Fibroblast of skin of abdomen (primary cell): ENCODE measurements at places on chromosomes 5 and 9.

DNA sequence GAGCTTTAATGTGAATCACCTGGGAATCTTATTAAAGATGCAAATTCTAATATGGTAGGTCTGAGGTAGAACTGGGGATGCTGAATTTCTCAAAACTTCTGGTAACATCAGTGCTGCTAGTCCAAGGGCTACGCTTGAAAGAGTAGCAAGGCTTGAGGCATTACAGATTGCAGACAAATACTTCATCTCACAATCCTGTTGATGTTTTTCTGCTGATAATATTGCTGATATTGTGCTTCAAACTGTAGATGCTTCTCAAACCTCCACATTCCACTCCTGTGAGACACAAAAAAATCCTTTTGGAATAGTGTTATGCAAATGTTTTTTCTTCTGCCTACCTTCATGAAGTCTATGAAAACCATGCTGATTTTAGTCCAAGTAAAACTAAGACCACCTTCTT, 139.5 kb downstream of the SAXO1 start:
- DNase-seq = no peak

DNA sequence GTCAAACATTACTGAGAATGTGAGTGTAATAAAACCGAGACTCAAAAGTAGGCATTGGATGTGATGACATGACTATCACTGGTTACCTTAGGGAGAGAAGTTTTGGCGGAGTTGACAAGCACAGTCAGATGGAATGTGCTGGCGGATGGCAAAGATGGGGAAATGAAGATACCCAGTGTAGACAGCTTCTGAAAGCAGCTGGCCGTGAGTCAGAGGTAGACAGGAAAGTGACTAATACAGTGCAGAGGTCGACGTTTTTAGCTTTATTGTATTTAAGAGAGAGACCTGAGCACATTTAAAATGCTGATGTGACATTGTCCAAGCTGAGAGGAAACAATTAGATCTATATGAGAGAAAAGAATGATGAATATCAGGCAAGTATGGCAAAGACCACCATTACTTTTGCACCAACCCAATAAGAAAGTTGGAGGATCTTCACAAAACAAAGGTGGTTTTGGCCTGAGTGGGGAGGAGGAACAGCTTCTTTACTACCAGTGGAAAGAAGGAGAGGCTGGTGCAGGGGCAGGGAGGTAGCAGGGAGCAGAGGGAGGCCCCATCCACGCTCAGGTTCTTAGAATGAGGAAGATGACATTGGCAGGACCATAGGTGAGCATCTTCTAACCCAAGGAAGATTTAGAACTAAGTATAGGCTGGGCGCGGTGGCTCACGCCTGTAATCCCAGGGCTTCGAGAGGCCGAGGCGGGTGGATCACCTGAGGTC, 36.7 kb upstream of the KCNIP1 start:
- peak; percentile 90 for DNase-seq

- peak; percentile 17 for DNase-seq
These were observed 36.1 kb upstream of the KIF4B start for GRCh38 chr5:154977409-154977808.

DNA sequence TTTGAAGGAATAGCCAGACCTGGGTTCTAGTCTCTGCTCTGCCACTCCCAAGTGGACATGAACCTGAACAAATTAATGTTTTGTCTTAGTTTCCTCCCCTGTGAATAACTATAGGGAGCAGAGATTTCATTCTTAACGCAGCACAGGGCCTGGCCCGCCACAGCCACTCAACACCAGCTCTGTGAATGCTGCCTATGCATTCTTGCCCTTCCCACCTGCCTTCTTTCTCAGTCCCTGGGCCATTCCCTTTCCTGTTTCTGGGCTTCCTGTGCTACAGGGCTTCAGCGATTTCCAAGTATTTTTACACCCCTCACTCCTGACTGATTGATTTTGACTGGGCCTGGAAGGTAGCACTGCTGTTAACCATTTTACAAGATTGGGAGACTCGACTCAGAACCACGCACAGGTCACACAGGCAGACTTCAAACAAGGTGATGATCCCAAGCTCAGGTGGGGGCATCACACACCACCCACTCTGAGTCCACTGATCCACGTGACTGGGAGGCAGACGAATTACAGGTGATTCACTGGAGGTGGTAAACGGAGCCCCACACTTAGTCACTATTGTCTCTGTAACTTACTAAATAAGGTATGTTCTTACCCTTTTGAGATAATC, 21.4 kb downstream of the PTPN3 start:
- no peak for DNase-seq

DNA sequence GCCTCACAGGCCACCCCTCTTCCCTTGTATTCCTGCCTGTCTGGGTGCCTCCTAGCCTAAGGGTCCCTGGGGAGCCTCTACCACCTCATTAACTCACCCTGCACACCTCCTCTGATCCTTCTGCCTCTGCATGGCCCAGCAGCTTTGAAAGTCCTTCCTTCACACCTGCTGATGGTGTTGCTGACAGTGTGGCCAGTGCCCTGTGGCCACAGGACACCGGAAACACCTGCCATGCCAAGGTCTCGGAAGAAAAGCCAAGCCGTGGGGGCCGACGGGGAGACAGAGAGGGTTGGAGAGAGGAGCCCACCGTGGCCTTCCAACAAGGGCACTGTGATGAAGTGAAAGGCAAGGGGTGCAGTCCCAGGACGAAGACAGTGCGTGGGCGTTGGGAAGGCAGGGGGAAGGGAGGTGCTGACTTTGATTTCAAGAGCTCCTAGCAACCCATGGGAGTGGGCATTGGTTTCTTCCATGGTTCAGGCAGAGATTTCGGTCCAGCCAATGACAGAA, 4.1 kb downstream of the BTNL9 start:
- DNase-seq = no peak

- DNase-seq = peak; percentile 82
These were observed 70.2 kb upstream of the AGXT2 start for GRCh38 chr5:35117967-35118366.

- DNase-seq = no peak
These were observed 23.4 kb downstream of the LSM11 start for GRCh38 chr5:157766902-157767301.

GRCh38 chr9:102225841-102226441, 487.5 kb upstream of the GRIN3A start:
- DNase-seq = no peak

GRCh38 chr9:73270967-73271721, 119.5 kb downstream of the ANXA1 start:
- peak; percentile 81 for DNase-seq

DNA sequence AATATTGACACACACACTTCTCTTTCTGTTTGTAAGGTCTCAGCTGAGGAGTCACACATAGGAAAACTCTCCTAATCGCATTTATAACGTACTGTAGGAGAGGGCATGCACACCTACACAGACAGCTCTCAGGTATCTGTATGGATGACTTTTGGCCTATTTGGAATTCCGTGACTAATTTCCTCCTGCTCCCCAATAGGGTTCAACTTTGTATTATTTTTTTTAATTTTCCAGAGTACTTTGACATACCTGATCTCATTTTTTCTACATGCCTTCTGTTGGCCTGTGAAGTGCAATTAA, 195.9 kb downstream of the ARHGAP26 start:
- DNase-seq = no peak

DNA sequence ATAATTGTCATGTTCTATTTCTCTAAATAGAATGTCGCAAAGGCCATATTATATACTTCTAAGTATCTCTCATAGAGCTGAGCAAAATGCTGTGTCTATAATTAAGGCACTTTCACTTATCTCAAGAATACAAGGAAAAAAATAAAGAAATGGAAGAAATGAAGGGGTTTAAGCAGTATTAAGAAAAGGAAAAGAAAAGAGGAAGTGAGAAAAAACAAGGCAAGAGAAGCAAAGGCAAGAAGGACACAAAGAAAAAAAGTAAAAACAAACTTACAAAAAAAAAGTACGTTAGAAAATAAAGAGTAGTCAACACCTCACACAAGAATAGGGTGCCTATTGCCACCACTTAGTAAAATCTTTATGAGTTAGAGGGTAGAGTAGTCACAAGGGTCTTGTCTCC, 506.2 kb downstream of the GABRG2 start:
- DNase-seq = no peak

GRCh38 chr5:91219091-91219802, 163.9 kb downstream of the ARRDC3 start:
- peak; percentile 50 for DNase-seq

DNA sequence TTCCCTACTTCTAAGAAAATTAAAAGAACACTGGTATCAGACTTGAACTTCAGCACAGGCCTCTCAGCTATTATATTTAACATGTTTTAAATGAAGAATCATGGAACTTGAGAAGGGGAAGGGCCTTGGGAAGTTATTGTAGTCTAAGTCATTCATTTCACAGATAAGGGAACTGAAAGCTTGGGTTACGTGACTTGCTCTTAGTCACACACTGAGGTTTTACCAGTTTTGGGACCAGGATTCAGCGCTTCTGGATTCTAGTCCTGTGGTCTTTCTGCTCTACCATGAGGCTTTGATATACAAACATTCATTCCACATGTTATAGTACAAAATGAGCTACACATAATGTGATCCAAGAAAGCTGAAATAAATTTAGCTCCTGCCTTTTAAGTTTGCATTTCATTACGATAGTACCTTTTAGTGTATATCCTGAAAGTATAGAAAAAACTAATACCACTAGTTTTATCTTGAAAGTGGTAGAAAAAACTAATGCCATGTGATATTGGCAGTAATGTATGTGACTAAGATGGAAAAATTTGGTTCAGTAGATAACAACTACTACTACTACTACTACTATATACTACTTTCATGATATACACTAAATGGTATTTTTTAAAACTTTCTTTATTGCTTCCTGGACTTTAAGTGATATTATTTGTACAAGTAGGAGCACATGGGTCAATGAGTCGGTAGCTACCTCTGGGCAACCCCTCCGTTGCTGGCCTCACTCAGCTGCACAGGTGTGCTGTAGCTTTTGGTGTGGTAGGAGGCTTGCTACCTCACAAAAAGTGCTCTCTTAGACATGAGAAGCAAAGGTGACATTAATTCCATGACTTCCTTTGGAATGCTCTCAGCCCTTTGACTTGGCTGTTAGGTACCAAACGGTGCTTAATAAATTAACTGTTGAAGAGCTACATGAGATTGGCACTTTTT, 40.7 kb downstream of the F2RL2 start:
- peak; percentile 59 for DNase-seq

DNA sequence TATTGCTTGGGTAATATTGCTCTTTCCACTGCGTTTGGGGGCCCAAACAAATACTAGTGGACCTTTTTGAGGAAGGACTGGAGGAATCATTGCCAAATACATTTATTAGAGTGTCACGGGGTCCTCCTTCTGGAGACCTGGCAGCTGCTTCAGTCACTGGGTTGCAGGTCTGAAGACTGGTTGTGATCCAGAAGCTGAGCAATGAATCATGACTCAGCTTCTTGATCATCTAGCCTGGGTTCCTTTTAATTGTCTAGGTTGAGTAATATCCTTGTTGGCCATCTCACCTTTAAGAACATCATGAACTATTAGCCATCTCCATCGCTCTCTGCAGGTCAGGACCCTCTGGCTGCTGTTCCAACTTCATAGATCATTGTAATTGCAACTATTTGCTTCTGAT, 15.4 kb upstream of the UBAP1 start:
- no peak for DNase-seq

- no peak for DNase-seq
These were observed 41.9 kb downstream of the ABCA1 start for GRCh38 chr9:104885818-104886709.

DNA sequence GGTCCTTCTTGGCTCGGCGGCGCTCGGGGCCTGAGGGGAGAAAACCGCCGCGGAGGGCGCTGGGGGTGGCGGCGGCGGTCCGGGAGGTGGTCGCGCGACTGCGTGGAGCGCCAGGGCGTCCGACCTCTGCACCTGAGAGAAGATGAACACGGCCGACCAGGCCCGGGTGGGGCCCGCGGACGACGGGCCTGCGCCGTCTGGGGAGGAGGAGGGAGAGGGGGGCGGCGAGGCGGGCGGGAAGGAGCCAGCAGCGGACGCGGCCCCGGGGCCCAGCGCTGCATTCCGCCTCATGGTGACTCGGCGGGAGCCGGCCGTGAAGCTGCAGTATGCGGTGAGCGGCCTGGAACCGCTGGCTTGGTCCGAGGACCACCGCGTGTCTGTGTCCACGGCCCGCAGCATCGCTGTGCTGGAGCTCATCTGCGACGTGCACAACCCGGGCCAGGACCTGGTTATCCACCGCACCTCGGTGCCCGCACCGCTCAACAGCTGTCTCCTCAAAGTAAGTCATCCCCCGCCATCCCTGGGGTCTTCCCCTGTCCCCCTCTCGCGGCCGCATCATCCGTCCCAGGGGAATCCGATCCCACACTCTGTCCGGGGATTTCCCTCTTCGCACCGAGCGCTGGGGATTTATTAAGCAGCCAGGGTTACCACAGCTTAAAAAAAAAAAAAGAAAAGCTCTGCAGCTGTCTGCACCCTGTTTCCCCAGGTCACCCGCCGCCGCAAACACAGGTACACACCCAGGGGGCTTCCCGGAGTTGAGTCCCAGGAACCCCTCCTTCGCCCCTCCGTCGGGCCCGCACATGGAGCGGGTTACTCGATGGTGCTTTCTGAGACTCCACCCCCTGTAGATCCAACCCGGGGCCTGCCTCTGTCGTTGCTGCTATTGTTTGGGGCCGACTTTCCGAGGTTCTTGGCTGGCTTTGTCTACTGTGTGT, at the start of gene GTF3C4:
Gene GTF3C4, plus strand, starts transcription at position 8 of the 935 bp plus-strand sequence. Its CDS starts 135 bp downstream, at position 143.
- no peak for DNase-seq
